ENCODE measurements at places on chromosomes 1 and 21.

- DNase-seq = no peak
These were observed 6.1 kb upstream of the SELE start for GRCh38 chr1:169739980-169740379.

- peak; percentile 80 for DNase-seq
These were observed 6.6 kb downstream of the IFFO2 start for GRCh38 chr1:18949686-18950400.

DNA sequence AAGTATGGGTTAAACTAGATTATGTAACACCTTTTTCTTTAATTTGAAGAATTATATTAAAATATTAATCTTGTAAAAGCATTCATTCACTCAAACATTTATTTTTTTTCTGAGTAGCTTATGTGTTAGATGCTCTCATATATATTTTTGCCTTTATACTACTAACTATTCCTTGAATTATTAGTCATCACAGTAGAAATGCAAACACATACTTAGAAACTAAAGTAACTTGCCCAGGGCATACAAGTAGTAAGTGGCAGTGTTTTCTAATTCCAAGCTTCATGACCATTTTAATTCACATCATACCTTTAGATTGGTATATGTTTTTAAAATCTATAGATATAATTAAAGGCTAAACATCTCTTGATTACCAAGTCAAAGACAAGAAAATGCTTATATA, 1271.0 kb downstream of the BRINP3 start:
- no peak for DNase-seq

- DNase-seq = no peak
These were observed 52.6 kb upstream of the EPS8L3 start for GRCh38 chr1:109816175-109816811.

- no peak for DNase-seq
These were observed 6.8 kb downstream of the OR10Z1 start for GRCh38 chr1:158611916-158612315.

DNA sequence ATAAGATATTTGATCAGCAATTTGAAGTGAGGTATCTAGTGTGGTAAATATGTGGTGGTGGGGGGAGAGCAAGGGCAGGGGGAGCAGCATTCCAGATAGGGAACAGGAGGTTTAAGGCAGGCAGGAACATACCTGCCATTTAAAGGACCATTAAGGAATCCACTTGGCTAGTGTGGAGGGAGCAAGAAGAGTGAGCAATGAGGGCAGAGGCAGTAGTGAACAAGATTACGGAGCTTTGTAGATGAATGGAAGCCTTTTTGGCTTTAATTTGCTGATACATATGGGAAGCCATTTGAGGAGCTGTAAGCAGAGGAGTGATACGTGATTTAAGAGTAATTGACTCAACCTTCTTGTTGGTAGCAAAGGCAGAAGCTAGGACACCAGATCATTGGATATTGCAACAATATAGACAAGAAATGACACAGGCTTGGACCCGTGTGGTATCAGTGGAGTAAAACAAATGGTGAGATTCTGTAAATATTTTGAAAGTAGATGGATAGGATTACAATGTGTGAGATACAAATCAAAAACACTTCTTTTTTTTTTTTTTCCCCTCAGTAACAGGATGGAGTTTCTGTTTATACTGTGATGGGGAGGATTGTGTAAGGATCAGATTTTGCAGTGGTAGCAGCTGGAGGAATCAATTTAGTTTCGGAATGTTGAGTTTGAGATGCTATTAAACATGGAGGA, 73.8 kb upstream of the B3GALT2 start:
- no peak for DNase-seq

- peak; percentile 80 for DNase-seq
These were observed at the start of gene IRF6 for GRCh38 chr1:209805875-209806760. IRF6 (minus strand) TSS chr1:209806142; CDS start chr1:209801413, 4,729 bp downstream.

GRCh38 chr1:71046891-71047634, 553 bp downstream of the PTGER3 start:
- DNase-seq = no peak

DNA sequence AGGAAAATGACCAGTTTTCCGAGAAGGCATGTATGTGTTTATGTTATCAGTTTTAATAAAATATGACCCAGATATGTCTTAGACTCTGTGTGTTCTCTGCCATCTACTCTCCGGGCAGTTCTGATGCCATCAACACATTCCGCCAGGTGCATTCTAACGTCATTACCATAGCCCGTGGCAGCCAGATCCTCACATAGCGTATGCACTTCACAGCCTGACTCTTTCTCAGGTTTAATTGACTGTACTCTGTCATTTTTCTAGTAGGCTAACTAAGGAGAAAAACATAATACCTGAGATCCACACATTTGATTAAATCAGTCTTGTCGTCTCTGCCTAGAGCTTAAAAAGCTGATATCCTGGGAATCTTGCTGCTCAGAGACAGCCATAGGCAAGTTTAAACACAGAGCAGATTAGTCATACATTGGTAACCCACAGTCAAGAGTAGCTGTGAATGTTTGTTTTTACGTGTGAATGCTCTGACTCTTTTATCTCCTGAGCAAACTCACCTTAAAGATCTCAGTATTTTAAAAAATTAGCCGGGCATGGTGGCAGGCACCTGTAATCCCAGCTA, 175.9 kb downstream of the GREM2 start:
- DNase-seq = peak; percentile 22

DNA sequence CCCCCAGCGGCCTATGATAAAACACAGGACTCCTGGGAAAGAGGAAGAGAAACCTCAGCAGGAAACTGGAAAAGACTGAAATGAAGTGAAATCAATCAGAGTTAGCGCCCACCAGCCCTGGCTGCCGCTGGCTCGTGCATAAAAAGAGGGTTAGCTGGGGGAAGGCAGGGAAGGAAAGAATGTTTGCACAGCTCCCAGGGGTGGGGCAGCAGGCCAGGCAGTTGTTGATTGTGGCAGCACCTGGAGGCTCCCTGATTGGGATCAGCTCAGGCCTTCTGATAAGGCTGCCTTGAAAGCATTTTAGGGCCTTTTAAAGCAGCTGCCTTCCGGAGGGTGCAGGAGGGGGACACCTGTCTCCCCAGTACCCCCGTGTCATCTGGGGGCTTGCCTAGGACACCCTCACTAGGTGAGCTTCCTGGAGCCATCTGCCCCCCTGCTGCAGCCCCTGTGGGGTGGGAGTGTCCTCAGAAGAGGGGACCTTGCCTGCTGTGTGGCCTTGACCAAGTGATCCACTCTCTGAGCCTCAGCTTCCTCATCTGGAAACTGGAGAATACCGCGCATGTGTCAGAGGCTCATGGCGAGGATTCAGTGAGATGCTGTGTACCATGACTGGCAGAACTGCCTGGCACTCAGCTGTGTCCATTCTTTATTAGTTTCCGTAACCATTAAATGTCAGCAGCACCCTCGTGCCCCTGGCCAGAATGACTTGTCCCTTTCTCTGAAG, 6.6 kb downstream of the EPHB2 start:
- no peak for DNase-seq

DNA sequence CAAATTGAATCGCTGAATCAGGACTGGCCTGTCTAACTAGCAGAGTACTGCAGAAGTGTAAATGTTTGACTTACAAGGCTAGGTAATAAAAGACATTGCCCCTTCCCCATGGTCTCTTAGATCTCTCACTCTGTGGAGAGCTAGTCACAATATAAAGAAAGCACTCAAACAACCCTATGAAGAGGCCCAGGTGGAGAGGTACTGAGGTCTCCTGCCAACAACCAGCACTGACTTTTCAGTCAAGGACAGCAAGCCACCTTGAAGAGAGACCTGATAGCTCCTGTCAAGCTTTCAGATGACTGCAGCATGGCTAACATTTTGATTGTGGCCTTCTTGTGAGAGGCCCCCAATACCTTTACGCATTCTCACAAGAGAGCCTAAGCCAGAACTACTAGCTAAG, 18.5 kb downstream of the HFM1 start:
- no peak for DNase-seq

GRCh38 chr1:61241411-61241838, 159.1 kb downstream of the NFIA start:
- no peak for DNase-seq

DNA sequence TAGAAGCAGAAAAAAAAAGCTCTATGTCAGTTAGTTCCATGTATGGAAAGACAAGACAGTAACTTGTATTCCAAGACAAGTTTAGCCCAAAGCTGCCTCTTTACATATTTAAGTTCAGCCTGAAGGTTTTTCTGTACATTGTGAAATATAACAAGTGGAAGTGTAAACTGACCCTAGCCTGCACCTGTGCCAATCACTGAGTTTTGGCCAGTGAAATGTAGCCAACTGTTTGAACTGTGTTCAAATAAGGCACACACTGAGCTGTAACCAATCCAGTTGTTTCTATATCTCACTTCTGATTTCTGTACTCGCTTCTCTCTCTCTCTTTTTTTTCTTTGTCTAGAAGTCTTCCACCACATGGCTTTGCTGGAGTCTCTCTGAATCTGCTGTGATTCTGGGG, 1227.1 kb downstream of the NCAM2 start:
- no peak for DNase-seq

DNA sequence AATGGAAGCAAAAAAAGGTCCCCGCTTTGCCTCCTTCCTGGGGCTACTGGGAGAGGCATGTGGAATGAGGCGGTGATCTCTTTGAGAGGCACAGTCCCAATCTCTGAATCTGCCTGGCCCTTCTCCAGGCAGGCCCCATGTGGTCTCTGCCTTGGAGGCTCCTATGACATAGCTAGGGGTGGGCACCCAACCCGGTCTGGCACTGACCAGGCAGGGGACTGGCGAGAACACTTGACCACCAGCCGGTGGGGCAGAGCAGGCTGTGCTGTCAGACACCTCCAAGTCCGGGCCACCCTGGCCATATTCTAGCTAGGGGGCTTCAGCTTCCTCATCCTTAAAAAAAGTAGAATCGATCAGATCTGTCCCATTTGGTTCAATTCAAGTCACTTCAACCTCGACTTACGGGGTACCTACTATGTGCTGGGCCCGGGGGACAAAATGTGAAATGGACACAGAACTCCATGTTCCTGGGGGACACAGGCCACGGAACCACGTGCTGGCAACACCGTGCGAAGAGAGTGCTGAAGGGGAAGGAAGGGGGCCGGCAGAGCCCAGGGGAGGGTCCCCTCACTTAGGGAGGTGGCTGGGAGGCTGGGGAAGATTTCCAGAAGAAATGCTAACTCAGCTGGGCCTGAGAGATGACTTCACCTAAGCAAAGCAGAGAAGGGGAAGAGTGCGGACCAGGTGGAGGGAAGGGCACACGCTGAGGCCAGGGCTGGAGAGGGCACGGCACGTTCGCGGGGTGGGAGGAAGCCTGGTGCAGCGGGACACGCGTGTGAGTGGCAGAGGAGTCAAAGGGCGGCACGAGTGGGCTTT, 33.3 kb downstream of the HSPG2 start:
- no peak for DNase-seq

GRCh38 chr1:24735156-24735508, 10.1 kb upstream of the CLIC4 start:
- no peak for DNase-seq

DNA sequence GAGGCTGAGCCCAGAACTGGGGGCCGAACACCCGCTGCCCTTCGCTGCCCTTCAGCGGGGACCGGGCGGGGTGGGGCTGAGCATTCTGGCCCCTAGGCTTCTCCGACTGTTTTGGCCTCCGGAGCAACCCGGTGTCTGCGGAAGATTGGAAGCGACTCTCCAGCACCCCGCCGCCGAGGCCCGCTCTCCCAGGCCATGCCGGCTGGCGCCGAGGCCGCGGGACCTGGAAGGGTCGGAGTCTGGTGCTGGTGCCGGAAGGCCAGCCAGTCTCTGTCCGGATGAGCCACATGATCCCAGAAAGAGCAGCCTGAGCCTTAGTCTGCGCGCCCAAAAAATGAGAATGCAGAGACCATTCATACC, 272.0 kb downstream of the FOXD2 start:
- DNase-seq = peak; percentile 6

Data from mesenchymal stem cell (in vitro differentiated cells and primary cell).